ENCODE measurements at places on chromosomes 2 and 18.

DNA sequence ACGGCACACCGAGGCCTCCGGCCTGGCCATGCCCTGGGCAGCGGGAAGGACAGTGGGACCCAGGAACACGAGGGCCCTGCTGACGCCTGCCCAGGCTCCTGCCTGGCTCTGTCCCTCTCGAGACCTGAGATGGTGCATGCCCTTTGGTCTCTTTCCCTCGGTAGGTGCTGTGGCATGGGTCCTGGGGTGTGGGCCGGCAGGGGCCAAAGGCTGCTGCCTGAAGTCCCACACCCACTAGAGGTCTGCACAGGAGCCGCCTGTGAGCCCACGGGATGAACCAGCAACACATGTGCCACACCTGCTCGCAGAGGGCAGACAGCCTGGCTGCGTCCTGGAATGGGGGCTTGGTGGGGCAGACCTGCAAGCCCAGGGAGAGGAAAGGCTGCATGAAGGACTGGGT, 73.3 kb downstream of the NDUFA10 start:
- DNase-seq, result no peak

DNA sequence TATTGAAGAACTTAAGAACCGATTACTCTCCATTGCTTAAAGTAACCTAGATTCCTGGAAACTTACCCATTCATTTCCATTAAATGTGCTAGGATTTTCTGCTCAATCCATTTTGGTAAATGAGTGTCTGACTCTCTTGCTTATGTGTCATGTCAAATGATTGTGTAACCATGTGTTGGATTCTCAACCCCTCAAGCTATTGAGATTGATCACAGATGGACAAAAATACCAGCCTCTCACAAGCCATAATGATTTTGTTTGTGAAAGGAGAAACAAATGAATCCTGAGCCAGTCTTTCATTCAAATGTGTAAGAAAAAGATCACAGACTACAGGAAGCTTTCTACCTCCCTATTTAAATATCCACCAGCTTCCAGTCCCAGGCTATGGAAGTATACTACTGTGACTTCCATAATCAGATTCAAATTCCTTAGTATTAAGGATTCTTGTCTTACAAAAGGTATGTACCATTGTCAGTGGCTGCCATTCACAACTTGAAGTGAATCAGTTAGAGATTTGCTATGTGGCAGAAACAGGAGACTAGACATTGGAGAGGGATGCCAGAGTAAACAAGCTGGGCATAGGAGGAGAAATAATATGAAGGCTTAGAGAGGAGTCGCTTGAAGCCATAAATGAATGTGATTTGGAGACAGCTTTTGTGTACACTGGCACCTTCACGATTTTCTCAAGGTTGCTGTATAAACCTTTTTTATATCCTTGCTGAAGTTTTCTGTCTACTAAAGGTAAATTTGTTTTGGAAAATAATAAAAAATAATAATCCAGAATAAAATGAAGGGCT, 498.5 kb upstream of the SETBP1 start:
- no peak for DNase-seq

DNA sequence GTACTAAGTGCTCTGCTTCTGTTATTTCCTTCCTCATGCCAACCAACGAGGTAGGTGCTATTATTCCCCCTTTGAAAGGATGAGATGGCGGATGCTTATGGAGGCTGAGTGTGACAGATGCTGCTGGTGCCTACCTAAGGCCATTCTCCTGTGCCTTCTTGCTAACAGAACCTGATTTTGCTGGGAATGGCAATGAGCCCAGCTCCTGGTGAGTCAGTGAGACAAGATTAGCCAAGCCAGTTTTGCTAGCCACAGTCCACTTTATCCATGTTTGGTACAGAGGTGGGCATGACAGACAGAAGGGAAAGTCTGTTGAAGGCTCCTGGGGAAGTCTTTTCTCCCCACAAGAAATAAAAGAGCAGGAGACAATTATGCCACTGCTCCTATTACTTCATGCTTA, 43.7 kb upstream of the TMEM163 start:
- no peak for DNase-seq

- DNase-seq, result no peak
These were observed 14.3 kb downstream of the GATA6 start for GRCh38 chr18:22183698-22184170.

DNA sequence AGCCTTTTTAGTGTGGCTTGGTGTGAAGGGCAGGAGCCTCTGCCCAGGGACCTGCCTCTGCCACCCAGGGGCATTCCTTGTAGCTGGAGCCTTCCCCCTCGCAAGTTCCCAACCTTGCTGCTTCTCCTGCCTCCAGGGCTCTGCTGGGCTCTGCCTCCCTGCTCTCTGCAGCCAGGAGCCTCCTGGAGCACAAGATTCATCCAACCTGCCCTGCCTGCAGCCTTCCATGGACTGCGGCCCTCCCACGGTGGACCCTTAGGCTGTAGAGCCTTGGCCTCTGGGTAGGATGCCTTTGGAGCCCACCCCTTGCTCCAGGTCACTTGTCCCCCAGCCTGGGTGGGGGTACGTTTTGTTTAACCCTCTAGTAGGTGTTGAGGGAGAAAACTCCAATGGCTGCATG, 2.5 kb downstream of the SLC66A3 start:
- no peak for DNase-seq

DNA sequence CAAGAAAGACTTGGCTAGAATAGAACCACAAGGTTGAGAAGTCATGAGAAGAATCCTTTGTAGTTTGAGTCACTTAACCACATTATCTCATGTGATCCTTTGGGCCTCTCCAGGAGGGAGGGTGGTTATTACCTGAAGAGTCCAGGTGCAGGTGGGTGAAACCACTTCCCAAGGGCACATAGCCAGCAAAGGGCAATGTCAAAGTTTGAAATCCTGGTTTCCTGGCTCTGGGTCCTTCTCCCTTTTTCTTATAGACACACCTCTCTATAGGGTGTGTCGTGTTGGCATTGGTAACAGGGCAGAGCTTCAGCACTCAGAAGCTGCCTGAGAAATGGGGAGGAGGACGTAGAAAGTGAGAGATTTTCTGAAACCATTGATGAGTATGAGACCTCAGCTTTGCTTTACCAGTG, 137.9 kb downstream of the MGAT5 start:
- DNase-seq, result no peak

DNA sequence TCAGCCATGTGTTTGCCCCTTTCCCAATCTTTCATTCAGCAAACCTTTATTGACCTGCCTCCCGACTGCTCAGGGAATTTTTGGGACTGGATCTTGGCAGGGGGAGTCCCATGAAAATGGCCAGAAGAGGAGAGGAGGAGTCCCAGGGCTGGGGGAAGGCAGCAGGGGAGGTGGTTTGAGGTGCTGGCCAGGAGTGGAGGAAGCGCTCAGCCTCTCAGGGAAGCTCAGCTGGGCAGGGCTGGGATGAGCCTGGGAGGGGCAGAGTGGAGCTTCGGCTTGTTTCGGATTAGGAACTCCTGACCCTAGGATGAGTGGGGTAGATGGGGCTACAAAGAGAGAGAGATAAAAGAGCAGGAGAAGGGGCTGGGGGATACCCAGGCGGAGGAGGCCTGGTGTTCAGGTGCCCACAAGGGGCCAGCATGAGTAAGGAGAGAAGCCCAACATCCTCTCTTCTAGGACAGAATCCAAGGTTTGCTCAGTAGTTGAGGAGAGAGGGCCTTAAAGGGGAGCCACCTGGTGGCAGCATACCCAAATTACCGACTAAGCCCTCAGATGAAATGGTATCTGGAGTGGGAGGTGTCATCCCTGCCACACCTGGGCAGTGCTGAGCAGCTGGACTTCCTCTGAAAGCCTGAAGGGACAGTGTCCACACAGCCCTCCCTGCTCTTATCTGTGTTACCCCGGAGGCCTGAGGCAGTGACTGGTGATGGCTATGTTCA, 91.1 kb downstream of the INHBB start:
- no peak for DNase-seq

DNA sequence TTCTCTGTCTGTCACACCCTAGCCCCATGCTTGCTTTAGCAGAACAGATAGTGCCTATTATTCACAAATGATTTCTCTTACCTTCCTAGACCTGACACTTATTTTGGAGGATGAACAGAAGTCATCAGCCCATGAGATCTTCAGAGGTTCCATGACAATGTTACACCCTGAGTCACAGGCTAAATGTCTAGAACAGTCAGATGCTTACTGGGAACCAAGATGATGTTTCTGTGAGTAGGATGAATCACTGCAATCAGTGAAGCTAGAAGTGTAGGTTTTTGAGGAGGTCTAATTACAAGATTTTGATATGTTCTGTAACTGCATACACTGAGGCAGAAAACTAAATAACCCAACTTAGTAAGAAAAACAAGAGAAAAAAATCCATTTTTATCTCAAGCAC, 123.0 kb upstream of the THUMPD2 start:
- DNase-seq, result no peak

DNA sequence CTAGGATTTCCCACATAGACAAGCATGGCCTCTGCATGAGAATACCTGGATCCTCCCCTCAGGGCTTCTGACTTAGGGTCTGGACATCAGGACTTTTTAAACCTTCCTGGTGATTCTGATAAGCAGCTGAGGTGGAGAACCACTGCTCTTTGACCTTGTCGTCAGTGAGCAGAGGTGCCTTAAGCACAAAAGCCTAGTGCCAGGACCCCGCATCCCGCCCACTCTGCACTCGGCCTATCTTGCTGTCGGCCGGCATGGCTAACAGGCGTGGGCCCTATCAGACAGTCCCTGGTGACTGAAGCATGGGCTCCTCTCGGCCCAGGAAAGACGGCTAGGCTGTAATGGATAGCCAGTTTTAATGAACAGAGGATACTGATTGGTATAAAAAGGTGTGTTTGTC, 6.2 kb downstream of the ANKRD23 start:
- no peak for DNase-seq

DNA sequence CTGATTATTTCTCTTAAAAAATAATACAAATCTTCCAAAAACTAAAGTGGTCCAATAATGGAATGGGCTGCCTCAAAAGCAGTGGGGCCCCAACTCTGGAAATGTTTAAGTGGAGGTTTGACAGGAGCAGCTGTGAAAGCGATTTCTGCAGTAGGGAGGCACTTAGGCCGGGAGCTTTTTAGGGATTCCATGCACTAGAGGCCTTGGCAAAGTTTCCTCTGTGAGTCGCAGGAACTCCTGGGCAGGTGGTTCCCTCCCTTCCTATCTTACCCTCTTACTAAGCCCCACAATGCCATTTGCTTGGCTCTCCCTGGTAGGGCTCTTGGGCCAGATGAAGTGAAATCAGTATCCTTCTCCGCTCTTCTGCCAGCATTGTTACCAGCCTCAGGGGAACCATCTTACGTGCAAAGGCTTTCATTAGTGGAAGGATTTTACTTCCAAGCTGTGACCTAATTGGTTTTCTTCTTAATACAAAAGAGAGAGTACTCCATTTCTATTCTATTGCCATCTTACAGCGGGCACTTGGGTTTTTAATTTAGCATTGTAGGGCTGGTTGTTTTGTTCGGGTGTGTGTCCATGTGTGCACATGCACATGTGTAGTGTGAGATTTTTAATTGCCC, 34.3 kb upstream of the C18orf32 start:
- no peak for DNase-seq

GRCh38 chr2:287471-287885, 413 bp downstream of the ALKAL2 start:
- no peak for DNase-seq

GRCh38 chr2:161427664-161428587, 11.8 kb downstream of the TBR1 start:
- DNase-seq, result no peak

DNA sequence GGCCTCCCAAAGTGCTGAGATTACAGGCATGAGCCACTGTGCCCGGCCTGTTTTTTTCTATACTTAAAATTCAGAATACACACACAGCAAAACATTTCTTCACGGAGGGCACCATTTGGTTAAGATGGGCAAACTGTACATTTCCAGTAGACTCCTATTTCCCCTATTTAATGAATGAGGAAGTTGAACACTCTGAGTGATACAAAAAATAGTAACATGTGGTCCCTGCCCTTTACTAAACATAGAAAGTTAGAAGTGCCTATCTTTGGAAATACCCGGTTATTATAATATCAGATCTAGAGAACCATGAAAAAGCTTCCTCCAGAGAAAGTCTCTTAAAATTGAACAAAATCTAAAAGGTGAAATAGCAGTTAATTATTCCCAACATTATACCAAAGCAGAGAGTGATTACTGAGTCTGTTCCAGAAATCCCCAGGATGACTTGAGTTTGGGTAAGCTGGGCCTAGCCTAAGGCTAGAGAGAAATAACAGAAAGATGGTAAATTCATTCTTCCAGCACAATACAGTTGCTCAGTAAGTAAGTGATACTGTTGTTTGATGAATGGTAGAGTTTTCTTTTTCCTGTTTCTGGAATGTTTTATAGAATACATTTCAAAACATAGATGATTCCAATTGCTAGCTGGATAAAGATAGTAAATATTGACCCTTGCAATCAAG, 23.3 kb upstream of the RMC1 start:
- no peak for DNase-seq

DNA sequence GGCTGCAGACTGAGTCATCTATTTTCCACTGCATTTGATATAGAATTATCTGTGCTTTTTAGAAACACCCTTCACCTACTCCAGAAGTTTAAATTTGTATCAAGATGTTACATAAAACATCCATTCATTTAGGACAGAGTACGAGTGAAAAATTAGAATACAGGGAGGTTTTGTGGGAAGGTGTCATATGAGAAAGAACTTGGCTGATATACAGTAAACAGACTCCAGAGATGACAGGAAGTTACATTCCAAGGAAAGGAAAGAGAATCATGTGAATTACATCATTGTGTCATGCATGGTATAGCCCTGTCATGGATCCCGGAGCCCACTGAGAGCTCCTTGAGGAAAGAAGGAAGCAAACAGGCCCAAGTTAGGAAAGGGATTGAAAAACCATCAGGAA, 341.5 kb upstream of the PKDCC start:
- DNase-seq, result no peak

DNA sequence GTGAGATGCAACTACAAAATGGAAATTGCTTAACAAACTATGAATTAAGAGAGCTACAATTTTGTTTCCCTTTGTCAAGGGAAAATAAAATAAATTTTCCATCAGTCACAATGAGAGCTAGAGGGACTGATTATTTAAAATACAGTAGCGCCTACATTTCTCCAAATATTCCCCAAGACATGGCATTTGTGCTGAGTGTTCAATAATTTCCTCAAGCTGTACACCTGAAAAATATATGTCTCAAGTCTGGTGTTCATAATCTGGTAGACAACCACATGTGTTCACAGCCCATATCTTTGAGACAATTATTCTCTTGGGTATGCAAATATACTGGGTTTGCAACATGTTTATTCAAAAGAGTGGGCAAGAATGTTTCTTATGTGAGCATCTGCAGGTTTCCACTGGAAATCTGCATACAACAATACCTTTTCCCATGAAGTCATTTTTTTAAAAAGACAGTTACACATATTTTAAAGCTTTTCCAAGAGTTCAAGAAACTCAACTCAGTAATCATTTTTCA, 240.1 kb upstream of the VRK2 start:
- no peak for DNase-seq

Data from CD8-positive, alpha-beta memory T cell (primary cell).